ENCODE measurements at places on chromosomes 1 and 21.

GRCh38 chr1:48808496-48808895, 31.8 kb upstream of the BEND5 start:
- DNase-seq = no peak

DNA sequence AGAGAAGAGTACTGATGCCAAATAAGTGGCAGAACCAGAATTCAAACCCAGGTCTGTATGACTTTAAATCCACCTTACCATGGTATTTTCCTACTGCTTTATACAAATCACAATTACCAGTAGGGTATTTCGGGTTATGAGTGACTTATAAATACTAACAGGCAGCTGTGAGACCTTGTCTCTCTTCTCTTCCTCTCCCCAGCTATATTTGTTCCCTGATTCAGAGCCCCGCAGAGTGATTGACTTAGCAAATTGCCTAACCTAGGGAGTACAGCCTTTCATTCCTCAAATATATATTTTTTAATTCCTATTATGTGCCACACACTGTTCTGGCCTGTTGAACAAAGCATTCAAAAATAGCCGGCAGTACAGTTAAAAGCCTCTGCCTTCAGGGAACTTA, 168.0 kb downstream of the CLEC20A start:
- DNase-seq = no peak

- DNase-seq = no peak
Observed at GRCh38 chr1:205260948-205261732, 33.4 kb downstream of the TMCC2 start.

DNA sequence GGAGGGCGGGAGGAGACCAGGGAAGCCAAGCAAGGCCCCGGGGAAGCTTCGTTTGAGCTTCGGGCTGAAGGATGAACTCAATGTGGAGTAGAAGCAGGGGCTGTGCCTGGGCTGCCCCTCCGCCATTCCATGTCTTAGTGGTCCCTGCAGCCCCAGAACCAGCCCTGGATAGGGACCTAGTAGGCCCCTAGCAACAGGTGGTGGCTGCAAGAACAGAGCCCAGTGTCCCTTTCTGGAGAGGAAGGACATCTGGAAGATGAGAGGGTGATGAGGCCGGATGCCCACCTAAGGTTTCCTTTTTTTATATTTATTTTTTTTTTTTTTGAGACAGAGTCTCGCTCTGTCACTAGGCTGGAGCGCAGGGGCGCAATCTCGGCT, 27.2 kb downstream of the ECE1 start:
- DNase-seq = no peak

DNA sequence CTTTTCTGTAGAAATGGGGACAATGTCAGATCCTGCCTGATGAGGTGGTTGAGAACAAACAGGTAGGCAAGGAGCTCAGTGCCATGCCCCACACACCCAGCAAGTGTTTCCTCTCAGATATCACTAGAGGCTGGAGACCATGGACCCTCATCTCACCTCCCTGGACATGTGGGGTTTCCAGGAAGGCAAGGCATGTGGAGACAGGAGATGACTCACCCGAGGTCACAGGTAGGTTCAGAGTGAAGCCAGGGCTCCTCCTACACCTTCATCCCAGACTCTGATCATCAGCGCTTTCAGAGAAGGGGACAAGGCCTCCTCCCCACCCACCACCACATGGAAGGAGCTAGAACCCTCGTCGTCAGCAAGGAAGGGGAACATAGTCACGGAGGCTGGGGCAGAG, 69.2 kb downstream of the MATN1 start:
- DNase-seq = no peak

DNA sequence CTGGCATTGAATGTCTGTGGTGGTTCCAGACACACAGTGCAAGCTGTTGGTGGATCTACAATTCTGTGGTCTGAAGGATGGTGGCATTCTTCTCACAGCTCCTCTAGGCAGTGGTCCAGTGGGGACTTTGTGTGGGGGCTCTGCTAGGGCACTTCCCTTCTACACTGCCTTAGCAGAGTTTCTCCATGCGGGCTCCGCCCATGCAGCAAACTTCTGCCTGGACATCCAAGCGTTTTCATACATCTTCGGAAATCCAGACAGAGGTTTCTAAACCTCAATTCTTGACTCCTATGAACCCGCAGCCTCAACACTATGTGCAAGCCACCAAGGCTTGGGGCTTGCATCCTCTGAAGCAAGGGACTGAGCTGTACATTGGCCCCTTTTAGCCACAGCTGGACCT, 43.0 kb downstream of the RGS18 start:
- no peak for DNase-seq

- no peak for DNase-seq
Observed at GRCh38 chr21:42520628-42521253, 7.1 kb downstream of the SLC37A1 start.

- peak; percentile 78 for DNase-seq
Observed at GRCh38 chr1:154567386-154568156, at the start of gene CHRNB2. CHRNB2 (plus strand) TSS chr1:154567778; CDS start chr1:154568045, 267 bp downstream.

DNA sequence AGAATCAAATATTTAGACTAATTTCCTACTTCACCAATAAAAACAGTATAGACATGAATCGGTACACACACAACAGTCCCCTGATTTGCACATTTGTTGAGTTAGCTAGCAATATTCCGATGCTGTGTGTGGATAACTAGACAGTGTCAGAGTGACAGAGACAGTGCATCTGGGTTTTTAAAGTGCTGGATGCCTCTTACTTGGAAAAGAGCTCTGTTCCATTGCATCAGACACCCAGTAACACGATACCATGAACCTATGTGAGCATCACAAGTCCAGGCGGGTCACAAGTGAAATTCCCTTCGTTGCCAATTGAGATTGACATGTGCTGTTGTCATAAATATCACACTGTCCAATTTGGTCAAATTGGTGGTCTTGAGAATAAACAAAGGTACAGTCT, 82.0 kb upstream of the ESRRG start:
- no peak for DNase-seq

DNA sequence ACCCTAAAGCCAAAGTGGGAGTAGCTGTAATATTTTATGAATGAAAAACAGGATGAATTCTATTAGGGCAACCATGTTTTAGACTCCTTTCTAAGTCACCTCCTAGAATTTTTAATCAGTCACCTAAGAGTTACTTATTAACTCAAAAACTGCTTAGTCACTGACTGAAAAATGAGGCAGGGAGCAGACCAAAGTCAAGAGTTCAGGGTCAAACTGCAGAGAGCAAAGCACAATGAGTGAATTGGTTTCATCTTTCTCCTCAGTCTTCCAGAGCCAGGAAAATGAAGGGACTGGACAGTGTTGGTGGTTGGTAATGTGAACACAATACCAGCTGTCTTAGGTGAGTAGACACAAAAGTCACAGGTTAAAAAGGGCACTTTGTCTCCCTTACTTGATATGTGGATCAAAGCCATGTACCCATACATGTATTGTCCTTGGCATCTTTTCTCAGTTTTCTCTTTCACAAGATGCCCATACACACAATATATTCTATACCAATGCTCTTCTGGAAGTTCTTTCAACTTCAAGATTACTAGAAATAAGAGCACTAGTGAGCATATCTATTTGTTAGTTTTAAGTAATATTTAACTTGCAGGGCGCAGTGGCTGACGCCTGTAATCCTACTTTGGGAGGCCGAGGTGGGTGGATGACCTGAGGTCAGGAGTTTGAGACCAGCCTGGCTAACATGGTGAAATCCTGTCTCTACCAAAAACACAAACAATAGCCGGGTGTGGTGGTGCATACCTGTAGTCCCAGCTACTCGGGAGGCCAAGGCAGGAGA, 42.2 kb downstream of the ATP1B1 start:
- DNase-seq = no peak

GRCh38 chr1:84795966-84796600, 96.9 kb downstream of the LPAR3 start:
- DNase-seq = no peak

GRCh38 chr1:183832459-183832858, 27.5 kb downstream of the RGL1 start:
- DNase-seq = no peak

GRCh38 chr1:182259229-182259872, 132.2 kb downstream of the GLUL start:
- DNase-seq = no peak

GRCh38 chr1:241711326-241711725, 59.2 kb downstream of the WDR64 start:
- DNase-seq = no peak

GRCh38 chr1:184425449-184426277, 38.8 kb downstream of the C1orf21 start:
- no peak for DNase-seq

GRCh38 chr1:44660176-44660575, 14.1 kb downstream of the TMEM53 start:
- DNase-seq = no peak

DNA sequence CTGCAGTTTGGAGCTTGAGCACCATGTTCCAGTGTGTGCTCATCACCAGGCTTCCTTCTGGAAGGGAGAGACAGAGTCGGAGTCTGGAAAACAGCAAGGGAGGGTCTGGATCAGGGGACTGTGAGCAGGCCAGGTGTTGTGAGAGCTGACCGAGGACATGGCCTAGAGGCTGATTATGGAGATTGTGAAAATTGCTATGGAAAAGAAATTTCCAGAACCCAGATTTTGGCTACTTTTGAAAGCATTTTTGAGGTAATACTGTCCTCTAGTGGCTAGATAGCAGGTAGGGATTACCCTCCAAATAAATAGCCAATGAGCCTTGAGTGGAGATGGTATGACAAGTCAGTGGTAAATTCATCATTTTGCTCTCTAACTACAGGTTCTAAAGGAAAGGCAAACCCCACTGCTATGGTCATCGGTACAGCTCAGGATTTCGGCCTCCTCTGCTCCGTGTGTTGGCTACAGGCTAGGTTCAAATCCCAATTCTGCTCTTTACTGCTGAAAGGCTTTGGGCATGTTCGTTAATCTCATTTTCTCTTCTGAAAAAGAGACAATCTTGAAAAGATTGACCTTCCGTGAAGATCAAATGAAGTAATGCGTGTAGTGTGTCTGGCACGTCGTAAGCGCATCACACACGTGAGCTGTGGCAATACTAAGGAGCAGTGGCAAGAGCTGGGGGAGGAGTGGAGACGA, 1.0 kb upstream of the HAO2 start:
- DNase-seq = no peak

DNA sequence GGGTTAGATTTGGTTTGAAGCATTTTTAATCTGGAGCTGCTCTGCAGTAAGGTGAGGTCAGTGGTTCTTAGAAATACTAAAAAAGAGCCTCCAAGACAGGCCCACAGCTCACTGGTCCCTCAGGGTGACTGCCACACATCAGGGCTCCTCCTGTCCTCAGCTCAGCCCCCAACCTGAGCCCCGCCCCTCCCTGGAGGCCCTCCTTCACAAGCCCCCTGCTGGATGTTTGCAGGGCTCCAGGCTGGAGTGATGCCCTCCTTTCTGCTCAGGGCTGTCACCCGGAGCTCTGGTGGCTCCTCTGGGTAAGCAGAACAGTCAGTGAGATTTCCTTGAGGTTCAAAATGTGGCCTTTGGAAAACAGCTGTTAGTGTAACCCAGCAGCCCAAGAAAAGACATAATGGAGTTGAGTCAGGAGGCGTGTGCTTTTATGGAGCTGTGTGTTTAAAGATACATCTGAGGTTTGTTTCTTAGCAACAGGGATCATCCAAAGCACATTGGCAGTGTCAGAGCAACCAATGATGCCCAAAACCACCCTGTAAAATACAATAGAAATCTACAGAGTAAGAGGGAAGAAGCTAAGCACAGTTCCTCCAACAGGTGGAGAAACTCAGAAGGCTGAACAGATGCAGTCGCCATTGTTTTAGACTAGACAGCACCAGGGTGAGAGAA, 21.4 kb downstream of the STUM start:
- no peak for DNase-seq

- DNase-seq = no peak
Observed at GRCh38 chr1:46193984-46194570, 4.2 kb downstream of the POMGNT1 start.

DNA sequence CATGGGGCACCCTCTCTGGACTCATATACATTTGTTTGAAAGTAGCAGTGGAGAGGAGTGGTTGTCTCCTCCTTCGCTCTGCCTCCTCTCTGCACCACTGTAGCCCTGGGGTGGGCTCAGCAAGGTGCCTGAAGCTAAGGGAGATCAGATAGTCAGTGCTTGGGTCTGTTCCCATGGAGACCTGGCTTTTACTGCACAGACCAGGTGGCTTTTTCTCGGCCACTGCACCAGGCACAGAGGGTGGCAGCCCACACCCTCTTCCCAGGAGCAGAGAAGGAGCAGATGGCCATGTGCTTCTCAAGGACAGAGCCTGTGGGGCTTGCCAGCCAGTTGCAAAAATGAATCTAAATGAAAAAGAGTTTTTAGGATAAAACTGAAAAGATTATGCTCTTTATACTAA, 123.4 kb upstream of the KCNK1 start:
- DNase-seq = no peak

DNA sequence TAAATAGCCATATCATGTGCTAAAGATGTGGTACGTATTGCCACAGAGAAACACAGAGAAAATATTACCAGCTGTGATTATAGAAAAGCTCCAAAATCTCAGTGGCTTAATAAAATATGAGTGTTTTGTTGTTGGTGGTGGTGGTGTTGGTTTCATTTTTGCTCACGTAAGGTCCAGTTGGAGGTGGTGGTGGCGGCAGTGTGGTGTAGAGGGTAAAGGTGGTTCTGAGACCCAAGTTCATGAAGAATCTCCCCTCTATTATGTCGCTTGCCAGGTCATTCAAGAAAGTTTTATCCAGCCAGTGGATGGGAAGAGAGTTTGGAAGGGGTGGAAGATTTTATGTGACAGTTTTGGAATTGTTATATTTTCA, 217.6 kb upstream of the SAMSN1 start:
- no peak for DNase-seq

GRCh38 chr1:10796029-10796944, at the start of gene CASZ1:
CASZ1 (minus strand) TSS chr1:10796646; CDS start chr1:10693889, 102,757 bp downstream.
- no peak for DNase-seq

- DNase-seq = no peak
Observed at GRCh38 chr1:147236959-147237791, 5.3 kb upstream of the CHD1L start.

DNA sequence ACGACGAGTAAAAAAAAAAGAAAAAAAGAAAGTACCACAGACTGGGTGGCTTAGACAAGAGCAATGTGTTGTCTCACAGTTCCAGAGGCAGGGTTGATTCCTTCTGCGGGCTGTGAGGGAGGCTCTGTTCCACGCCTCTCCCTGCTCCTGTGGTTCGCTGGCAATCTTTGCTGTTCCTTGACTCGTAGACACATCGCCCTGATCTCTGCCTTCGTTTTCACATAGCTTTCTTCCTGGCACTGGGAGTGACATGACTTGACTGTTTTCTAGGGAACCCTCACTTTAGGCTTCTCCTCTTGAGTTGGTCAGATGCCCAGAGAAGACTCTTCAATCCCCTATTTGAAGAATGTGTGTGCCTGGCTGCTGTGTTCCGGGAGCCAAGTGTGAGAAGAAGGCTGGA, 133.6 kb downstream of the TM2D1 start:
- DNase-seq = no peak

GRCh38 chr1:192747943-192748342, 60.9 kb upstream of the RGS2 start:
- DNase-seq = no peak

DNA sequence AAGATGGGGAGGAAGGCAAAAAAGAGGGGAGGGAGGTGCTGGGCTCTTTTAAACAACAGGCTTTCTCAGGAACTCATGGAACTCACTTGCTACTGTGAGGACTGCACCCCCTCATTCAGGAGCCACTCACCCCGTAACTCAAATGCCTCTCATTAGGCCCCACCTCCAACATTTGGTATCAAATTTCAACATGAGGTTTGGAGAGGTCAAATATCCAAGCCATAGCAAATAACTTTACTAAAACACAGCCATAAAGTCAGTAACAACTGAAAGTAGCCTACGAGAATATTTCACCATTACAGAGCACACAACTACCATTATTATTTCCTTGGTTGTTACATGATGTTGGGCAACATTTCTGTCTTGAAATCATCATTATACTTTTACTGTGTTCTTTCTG, 13.1 kb upstream of the DMRTB1 start:
- DNase-seq = no peak

GRCh38 chr1:93450321-93450720, 2.4 kb downstream of the FNBP1L start:
- no peak for DNase-seq
